Endothelial cell (in vitro differentiated cells): ENCODE measurements at places on chromosomes 7 and 10. TPM values are rescaled to one million over a fixed set of nuclear protein-coding genes. Genes with fewer than 3 reads are reported as not detected.

OPN4 gene
- total RNA-seq = not detected

FFAR4 gene
- total RNA-seq = not detected

DNA sequence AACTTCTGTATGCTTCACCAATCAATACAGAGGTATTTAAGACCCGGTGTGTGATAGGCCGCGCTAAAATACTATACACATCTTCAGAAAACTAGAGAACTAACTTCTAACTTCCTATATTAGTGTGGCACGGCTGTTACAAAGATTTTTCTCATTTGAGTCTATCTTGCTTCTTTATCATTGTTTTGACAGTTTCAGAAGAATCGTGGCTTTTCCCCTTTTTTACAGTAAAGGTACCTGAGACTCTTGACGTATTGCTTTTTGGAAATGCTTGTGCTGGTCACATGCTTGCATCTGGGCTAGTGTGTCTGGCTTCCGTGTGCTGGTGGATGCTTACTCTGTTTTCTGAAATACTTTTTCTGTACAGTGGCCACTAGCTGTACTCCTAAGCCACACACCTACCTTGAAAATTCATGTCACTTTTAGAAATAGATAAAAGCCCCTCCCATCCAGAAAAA is 12.7 kb downstream of the IKZF1 start:
- DNase-seq = no peak

GRCh38 chr7:80902716-80903308 is 16.0 kb downstream of the SEMA3C start:
- no peak for DNase-seq

DNA sequence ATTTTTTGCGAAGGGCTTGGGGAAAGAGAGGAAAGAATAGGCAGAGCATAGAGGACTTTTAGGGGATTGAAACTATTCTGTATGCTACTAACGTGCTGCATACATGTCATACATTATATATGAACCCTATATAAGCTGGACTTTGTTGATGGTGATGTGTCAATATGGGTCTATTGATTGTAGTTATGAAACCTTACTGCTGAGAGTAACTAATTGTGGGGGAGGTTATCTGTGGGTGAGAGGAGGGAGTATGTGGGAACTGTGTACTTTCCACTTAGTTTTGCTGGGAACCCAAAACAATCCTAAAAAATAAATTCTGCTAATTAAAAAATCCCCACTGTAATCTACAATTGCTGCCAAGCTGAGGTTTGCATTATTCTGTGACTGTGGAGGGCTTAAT is 15.3 kb upstream of the CYP2C19 start:
- no peak for DNase-seq

GRCh38 chr7:149610441-149611011 is 112.9 kb upstream of the ZNF746 start:
- no peak for DNase-seq

DNA sequence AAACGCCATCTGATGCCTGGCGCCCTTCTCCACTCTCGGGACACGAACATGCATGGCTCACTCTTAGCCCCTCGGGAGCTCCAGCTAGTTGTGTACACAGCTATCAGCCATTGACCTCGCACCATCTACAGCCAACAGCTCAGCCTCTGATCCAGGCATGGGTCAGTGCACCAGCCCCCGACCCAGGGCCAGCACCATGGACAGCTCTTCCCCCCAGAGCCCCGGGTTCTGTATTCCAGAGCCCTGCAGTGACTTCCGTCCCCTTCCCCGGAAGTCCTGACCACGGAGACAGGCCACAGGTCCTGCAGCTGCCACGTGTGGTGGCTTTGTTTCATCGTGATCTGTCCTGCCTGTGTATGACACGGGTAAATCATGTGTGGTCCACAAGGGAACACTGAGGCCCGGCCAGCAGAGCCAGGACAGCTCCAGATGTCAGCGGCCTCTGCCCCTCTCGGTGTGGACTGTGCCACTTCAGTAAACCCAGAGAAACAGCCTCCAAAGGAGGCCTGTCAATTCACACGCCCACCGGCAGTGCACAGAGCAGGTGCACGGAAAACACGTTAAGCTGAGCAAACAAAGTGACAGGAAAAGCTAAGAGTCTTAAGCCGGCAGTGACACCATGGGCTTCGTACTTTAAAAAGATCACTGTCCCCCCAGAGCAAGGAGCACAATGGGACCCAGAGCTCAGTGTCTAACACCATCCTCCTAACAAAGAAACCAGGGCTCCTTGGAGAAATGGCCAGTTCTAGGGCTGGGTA is 13.0 kb downstream of the STK32C start:
- peak; percentile 56 for DNase-seq

GRCh38 chr10:52353960-52354394 is 39.9 kb downstream of the DKK1 start:
- no peak for DNase-seq

DNA sequence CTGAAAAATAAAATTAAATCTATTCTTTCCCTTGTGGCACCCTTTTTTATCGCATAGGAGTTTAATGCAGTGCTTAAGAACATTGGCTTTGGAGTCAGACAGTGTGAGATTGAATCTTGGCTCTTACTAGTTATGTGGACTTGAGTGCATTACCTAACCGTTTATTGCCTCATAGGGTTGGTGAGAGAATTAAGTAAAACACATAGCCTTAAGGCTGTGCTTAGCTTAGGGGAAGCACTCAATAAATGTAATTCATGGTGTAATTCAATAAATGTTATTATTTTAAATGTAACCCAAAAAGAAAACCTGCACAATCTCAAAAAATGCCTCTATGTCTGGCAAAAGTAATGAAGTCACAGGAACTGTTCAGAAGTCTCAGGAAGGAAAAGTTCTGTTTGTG is 2.7 kb downstream of the STK17A start:
- DNase-seq = no peak

GRCh38 chr7:41538810-41539724 is 163.8 kb downstream of the INHBA start:
- DNase-seq = no peak

DNA sequence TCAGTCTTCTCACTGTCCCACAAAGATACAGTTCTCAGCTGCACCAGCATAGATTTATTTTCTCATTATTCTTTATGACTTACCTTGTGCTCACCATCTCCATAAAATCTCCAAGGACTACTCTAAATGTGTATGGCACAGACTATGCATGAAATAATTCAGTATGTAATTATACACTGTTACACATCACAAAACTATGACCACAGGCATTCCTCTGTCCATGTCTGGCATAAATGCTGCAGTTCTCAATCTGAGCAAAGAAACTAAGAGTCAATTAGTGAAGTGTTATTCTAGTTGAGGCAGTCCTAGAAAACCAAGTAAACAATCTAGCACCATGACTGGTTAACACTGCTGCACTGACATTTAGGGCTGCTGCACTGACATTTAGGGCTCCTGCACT is 2.7 kb downstream of the CYCS start:
- no peak for DNase-seq
